NCI-H187 treated with DMSO at 0.1 percent for 48 hours (cell line): ENCODE measurements at places on chromosomes 2 and 18.

DNA sequence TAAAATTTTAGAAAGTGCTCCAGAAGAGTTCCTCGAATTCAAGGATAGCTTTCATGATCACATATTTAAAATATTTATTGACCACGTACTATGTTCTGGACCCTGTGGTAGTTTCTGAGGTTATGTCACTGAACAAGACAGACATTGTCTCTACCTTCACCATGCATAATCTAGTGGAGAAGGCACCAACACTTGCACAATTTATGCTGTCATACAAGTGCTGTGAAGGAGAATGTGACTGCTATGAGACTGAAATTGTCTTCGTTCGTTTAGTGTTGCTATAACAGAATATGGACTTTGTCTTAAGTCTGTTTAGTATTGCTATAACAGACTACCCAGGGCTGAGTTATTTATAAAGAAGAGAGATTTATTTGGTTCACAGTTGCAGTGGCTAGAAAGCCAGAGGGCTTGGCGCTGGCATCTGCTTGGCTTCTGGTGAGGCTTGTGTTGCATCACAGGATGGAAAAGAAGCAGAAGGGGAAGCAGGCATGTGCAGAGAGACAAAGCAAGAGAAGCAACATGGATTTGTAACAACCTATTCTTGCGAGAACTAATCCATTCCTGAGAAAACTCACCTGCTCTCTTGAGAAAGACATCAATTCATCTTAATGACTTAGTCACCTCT lies 50.0 kb upstream of the RFX8 start:
- DNase-seq: no peak

- DNase-seq: no peak
These were observed 101.9 kb downstream of the ACTR2 start for GRCh38 chr2:65329525-65329924.

GRCh38 chr2:13005761-13006335 lies 289.1 kb downstream of the TRIB2 start:
- DNase-seq: no peak

- no peak for DNase-seq
These were observed 300.0 kb downstream of the XIRP2 start for GRCh38 chr2:167187978-167188967.

DNA sequence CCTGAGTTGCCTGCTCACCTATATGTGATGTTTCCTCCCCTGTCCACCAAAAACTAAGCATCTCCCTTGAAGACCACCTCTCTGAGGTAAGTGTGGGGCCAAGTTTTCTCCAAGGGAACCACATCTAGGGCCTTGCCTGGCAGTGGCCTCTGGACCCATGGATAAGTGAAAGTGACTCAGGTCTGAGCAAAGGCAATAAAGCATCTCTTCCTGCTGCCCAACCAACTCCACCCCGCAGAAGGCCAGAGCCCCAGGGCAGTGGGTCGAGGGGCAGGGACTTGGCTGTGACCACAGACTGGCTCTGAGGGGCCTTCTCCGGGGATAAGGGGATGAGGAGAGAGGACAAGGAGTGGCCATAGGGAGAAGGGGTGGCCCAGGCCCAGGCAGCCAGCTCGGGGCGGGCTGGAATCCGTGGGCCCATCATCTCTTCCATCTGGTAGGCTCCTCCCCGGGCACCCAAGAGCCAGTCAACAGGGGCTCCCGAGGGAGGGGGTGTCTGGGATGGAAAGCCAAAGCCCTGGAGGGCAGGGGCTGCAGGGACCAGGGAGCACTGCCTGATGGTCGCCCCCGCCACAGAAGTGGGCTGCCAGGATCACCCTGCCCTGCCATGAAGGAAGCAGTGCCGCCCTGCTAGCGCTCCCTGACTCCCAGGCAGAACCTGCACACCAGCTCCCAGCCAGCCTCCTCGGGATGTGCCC lies 33.4 kb downstream of the EMX1 start:
- no peak for DNase-seq

GRCh38 chr2:48714245-48714644 lies 41.3 kb downstream of the LHCGR start:
- DNase-seq: no peak

GRCh38 chr2:65128297-65129190 lies 1.4 kb downstream of the RAB1A start:
- DNase-seq: no peak

GRCh38 chr2:65199891-65200290 lies 27.7 kb upstream of the ACTR2 start:
- no peak for DNase-seq

GRCh38 chr2:240462073-240462706 lies 26.7 kb downstream of the GPC1 start:
- DNase-seq: no peak

DNA sequence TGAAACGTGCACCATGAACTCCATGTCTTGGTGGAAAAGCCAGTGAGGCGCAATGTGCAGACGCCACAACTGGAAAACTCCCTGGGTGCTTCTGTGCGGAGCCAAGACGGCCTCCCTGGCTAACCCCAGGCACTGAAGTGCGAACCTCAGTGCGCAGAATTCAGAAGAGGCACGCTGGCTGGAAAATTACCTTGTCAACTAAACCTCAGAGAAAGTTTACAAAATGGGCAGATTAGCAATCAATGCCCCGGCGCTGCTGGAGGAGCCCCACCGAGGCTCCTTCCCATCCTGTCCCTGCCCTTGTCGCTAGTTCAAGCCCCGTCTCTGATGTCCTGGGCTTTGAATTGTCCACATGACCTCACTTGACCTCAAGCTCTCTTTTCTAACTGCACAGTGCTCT lies 22.2 kb downstream of the SNORC start:
- no peak for DNase-seq

DNA sequence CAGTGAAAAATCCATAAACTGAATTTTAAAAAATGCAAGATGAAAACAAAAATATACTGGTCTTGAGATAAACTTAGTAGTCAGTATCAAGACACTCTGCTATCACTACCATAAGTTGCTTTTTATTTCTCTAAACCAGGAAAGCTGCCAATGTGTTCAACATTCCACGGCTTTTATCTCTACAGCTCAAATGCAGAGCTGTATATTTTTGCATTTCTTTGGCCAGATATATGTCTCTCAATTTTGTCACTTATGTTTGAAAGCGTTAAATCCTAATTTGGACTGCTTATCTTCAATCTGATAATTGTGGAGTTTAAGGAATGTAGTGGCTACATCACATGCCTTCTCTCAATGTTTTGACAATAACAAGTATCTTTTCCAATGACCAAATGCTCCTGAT lies 609.5 kb downstream of the EPHA4 start:
- no peak for DNase-seq

- DNase-seq: no peak
These were observed 14.2 kb upstream of the SFXN5 start for GRCh38 chr2:73085691-73086090.

DNA sequence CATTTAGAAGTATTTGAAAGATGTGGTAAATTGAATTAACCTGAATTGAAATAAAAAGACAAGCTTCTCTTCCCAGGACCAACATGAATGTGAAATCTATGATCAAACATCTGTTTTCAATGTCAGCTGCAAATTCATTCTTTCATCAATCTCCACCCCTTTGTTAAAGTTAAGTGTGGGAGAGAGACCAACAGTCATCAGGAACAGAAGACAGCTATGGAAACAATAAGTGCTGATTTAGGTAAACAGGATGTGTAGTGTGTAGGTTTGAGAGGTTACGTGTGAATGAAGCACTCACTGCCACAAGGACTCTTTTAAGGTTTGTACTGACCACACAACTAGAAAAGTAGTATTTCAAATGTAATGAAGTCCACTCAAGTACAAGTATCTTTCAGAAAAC lies 1659.8 kb upstream of the CELF4 start:
- no peak for DNase-seq

GRCh38 chr18:2898186-2898640 lies 51.4 kb downstream of the EMILIN2 start:
- no peak for DNase-seq

GRCh38 chr2:148885988-148886387 lies 11.0 kb downstream of the KIF5C start:
- no peak for DNase-seq

DNA sequence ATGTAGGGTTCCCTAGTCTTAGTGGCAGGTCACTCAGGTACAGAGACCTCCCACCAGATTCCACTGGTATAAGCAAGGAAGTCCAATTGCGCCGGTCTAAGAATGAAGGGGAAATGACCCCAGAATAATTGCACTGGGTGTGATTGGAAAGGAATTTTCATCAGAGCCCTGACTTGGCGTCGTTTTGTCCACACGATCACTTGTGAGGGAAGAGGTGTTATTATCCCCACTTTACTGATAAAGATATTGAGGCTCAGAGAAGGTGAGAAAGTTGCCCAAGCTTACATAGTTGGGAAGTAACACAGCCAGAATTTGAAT lies 61.5 kb downstream of the CIB4 start:
- DNase-seq: no peak

GRCh38 chr2:113175736-113176695 lies 2.2 kb downstream of the PSD4 start:
- no peak for DNase-seq

- no peak for DNase-seq
These were observed 55.2 kb downstream of the ANKMY1 start for GRCh38 chr2:240502430-240503121.

- peak; percentile 90 for DNase-seq
These were observed 68.4 kb upstream of the MSH2 start for GRCh38 chr2:47334356-47335136.

DNA sequence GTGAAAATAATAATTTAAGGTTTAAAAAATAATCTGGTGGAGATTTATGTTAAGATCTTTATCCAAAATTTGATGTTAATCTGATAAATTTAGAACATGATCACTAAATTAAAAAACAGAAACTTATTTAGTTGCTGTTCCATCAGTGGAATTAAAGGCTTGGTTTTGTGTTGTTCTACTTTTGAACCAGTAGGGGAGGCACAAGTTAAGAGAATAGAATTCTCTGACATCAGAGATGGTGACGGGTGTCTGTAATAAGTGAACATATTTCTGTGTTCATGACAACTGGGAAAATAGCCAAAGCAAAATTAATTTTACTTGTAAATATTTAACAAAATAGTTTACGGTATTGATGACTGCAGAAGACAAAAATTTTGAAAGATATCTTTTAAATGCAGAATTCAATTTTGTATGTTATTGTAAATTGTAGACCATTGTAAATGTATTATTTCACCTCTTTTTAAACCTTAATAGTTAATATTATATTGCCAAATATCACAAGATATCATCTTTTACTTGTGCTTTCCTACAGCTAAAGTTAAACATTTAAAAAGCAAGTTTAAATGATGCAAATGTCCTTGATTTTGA lies 106.0 kb downstream of the UBR3 start:
- DNase-seq: no peak
